ENCODE measurements at places on chromosomes 16 and 17.

DNA sequence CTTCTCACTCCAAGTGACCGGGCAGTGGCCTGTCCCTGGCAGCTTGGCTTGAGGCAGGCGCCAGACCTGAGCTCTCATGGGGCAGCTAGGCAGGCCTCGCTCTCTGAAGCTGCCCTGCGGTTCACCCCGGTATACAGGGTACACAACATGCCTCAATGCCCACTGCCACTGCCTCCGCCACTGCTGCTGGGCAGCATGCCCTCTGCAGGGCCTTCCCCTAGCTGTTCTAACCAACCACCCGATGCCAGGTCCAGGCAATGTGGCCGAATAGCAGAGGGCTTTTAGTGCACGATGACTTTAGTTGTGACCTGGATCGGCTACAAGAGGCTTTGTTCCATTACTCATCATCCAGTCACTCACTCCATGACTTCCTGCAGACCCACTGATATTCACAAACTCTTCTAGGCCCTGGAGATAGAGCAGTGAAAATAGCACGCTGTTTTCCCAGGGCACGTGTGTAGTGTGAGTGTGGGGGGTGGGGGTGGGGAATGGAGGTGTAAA, 19.7 kb downstream of the CDC42EP4 start:
- DNase-seq = no peak

DNA sequence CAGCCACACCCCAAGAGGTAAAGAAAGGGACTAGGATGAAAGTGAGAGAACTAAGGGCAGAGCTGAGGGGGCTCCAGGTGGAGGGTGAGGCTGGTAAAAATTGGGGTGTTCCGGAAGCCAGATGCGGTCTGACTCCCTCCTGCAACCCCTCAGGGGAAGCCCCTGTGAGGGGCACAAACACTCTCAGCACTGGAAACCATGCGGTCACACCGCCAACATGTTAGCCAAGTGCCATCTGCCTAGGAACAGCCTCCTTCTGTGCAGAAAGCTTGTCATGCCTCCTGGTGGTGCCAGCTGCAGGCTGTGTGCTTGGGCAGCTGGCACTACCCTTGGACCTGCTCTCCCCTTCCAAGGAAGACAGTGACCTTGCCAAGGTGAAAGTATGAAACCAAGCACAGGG, 83.5 kb upstream of the RPL38 start:
- no peak for DNase-seq

- DNase-seq = no peak
Observed at GRCh38 chr16:57539072-57539796, 2.9 kb upstream of the CCDC102A start.

DNA sequence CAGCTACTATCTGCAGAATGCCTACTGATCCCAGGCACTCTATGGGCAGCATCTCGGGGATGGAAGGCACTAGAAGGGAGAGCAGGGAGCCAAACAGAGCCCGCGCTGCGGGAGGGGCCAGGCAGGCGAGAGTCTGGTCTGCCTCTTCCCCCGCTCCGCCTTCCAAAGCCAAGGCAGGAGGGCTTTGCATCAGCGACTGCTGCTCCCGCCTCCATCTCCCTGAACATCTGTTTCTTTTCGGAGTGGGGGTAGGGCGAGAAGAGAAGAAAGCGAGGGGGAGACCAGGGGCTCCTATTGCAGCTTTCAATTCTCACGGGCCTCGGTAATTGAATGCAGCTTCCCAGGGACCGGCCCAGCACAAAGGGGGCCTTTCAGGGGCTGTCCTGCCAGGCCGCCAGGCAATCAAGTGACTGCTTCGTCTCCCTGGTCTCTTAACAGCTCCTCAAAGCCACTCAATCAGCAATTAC, 31.4 kb upstream of the CDC42EP4 start:
- no peak for DNase-seq

- no peak for DNase-seq
Observed at GRCh38 chr16:66651474-66651765, 45.1 kb downstream of the CMTM4 start.

DNA sequence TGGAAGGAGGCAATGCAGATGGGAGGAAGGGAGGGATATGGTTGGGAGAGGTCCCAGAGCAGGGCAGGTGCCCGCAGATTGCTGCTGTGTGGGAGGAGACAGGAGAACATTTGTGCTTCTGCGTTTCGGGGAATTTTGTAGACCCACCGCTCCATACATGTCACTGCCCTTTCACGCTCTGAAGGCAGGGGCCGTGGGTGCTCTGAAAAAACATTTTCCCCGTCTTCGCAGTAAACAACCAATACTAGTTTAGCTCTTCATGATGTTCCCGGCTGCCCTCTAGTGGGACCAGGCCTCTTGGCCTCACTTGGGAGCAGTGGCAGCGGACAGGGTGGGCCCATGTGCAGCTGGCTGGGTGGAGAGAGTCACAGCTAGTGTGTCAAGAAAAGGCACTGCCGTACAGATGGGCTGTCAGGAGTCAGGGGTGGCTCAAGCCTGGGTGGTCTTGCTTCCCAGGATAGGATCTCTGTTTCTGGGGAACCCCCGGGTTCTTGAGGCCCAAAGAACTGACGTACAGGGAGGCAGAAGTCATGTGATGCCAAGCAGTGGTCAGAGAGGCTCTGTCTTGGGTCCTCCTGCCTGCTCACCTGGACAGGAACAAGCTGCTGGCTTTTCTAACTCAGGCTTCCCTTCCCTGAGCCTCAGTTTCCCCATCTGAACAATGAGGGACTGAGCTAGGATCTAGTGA, 46.5 kb upstream of the CPNE2 start:
- no peak for DNase-seq

GRCh38 chr16:58127033-58127556, 2.1 kb downstream of the CFAP20 start:
- DNase-seq = no peak

- no peak for DNase-seq
Observed at GRCh38 chr17:77061669-77062068, 79.1 kb upstream of the SEC14L1 start.

GRCh38 chr17:17221329-17221728, 15.2 kb upstream of the PLD6 start:
- no peak for DNase-seq

GRCh38 chr16:12515746-12516145, 287.9 kb downstream of the CPPED1 start:
- DNase-seq = no peak

DNA sequence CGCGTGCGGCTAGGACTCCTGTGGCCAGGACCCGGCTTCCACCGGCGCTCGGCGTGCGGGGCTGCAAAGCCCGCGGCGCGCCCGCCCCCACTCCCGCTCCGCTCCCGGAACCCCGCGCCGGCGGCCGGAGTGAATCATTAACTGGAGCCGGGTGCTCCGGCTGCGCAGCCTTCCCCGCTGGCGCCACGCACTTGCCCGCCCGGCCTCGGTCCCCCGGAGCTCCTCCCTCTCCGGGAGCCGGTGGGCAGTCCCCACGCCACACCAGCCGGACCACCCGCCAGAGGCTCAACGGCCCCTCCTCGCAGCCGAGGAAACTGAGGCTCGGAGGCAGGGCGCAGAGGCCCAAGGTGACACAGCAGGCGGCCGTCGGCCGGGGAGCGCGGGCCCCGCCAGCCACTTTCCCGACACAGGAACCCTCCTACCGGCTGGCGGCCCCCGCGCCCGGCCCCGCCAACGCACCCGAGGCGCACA, 580 bp downstream of the BCAR1 start:
- no peak for DNase-seq

- DNase-seq = no peak
Observed at GRCh38 chr16:31404353-31405064, 11.4 kb downstream of the ITGAD start.

DNA sequence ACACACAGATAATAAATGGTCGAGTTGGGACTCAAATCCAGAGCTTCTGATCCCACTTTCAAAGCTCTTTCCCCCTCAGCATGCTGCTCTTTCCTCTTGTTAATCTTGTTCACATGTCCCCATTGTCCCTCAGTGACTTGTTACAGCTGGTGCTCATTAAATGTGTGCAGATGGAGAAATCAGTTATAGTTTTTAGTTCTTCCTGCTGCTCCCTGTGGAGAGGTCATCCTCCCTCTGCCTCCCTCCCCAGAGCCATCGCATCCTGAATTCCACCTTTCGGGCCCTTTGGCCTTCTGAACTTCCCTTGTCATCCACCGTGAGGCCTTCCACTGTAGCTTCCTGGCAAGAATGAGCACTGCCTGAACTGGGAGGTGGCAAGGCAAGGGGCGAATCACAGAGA, 179.6 kb downstream of the WSCD1 start:
- no peak for DNase-seq

- no peak for DNase-seq
Observed at GRCh38 chr17:2503627-2504026, 8.1 kb downstream of the METTL16 start.

DNA sequence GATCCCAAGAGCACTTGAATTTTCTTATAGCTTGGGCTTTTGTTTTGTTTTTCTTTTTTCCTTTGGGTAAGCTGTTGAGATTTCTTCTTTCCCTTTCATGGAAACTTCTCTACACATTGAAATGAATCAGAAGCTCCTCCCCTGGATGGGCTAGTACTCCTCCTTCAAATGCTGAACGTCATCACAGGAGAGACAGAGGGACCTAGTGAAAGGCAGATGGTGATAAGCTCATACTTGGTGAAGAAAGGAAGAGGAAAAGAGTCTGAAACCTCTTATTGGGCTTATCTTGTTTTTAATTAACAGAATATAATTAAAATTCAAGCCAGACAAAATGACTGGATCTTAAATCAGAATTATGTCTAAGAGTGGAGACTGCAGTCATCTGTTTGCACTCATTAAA, 147.3 kb downstream of the SNX11 start:
- DNase-seq = no peak

DNA sequence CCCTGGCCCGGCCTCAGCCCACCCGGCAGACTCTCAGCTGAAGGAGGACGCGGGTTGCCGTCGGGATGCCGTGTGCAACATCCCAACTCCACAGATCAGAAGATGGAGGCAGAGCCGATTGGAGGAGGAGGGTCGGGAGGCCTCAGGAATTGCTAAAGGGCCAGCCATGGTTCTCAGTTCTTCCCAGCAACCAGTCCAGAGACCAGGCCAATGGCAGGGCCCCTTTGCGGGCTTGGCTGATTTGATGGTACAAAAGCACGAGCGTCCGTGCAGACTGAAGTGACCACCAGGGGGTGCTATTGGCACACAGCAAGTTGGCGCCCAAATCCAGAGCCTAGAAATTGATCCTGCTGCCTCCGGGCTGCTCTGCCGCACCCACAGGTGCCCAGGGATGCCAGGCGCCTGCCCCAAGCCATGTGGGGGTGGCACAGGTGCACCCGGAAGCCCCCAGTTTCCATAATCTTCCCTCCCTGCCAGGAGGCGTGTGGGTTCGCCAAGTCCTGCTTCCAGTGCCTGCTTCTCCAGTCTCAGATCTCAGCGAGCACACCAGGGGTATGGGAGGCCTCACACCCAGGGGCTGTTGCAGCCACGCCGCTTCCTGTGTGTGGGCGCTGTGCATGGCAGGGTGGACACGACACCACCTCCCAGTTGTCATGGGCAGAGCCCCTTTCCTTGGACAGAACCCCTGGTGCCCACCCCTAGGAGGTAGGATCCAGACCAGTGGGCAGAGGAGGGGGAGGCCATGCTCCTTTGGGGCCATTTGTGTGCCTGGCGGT, 7.1 kb upstream of the TEX19 start:
- DNase-seq = no peak

DNA sequence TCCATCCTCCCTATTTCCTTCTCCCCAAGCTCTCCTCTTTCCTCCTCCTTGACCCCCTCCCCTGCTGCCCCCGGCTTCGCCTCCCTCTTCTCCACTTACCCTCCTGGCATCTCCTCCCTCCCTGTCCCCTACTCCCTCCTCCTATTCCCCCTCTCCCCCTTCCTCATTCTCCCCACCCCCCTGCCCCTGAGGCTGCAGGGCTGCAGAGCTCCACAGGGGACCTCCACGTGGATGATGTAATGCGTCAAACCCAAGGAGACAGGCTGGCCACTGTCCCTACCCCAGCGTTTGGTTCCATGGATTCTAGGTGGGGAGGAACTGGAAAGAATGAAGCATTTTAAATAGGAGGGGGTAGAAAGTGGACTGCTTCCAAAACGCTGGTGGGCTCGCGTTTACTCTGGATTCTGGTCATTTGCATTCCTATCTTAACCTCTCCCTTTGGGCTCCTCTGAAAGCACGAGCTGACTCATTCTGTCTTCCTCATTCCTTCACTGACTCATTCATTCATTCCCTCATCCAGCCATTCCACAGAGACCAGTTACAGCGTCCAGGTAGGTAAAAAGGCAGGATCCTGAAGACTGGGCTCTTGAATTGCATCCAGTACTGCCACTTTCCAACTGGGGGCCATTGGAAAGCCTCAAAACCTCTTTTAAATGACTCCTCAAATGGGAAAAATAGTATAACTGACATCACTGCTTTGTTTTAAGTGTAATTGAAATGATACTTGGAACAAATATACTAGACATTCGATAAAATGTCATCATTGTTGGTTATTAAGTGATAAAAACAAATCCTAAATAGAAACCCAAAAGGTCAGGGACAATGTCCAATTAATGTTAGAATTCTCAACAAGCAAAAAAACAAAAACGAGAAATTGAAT, 943 bp upstream of the COTL1 start:
- no peak for DNase-seq

DNA sequence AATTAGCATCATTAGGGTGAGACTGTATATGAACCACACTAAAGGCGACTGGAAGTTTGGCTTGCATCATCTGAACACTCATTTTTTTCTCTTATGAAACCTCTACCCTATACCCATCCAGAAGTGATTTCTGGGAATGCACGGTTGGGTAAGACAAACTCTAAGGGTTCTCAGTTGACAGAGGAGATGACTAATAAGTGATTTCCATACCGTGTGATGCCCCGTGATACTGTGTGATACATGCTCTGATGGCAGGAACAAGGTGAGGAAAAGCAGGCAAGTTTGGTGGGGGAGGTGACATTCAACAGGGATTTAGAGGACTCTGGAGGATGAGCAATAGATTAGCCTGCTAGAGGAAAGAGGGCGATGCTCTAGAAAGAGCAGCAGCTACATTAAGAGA, 156.4 kb upstream of the CCL2 start:
- no peak for DNase-seq

GRCh38 chr17:79045001-79045729, 21.2 kb downstream of the C1QTNF1 start:
- no peak for DNase-seq

DNA sequence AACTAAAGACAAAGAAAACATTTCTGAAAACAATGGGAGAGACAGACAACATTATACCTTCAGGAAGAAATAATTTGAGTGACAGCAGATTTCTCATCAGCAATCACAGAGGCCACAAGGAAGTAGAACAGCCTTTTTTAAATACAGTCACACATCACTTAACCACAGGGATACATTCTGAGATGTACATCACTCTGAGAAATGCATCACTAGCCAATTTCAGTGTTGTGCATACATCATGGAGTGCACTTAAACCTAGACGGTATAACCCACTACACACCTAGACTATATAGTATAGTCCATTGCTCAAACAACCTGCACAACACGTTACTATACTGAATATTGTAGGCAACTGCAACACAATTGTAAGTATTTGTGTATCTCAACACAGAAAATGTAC, 24.9 kb upstream of the ALOX12 start:
- DNase-seq = no peak

- DNase-seq = no peak
Observed at GRCh38 chr16:83887080-83887479, 11.8 kb upstream of the MLYCD start.

- no peak for DNase-seq
Observed at GRCh38 chr16:79363035-79363434, 237.5 kb downstream of the MAF start.

GRCh38 chr16:79713609-79714309, 113.2 kb upstream of the MAF start:
- no peak for DNase-seq

Measured in vagina (tissue), 2 donors.